Hematopoietic multipotent progenitor cell (in vitro differentiated cells): ENCODE measurements at places on chromosomes 6 and 20. TPM values are rescaled to one million over a fixed set of nuclear protein-coding genes. Genes with fewer than 3 reads are reported as not detected.

TCP11 gene
- total RNA-seq, result 2.2 TPM

HLA-G gene
- not detected for total RNA-seq

ZC2HC1B gene
- not detected for total RNA-seq

QRSL1 gene
- 8.9 TPM for total RNA-seq

FNDC1 gene
- under 0.01 TPM for total RNA-seq

C20orf204 gene
- 3.0 TPM for total RNA-seq

SCRT2 gene
- not detected for total RNA-seq

ADAM33 gene
- total RNA-seq, result not detected

DEFB126 gene
- total RNA-seq, result not detected

SLA2 gene
- total RNA-seq, result 19.4 TPM

- DNase-seq, result no peak
These were observed 172.4 kb upstream of the MYLIP start for GRCh38 chr6:15956205-15957106.

- peak; percentile 39 for DNase-seq
These were observed 104.6 kb upstream of the EXOC2 start for GRCh38 chr6:797479-798077.

GRCh38 chr6:21151119-21151518 lies 442.4 kb upstream of the SOX4 start:
- DNase-seq, result no peak

- DNase-seq, result no peak
These were observed 13.4 kb upstream of the CTNNBL1 start for GRCh38 chr20:37680420-37680819.

- DNase-seq, result no peak
These were observed 18.8 kb downstream of the TMEM74B start for GRCh38 chr20:1165941-1166340.

DNA sequence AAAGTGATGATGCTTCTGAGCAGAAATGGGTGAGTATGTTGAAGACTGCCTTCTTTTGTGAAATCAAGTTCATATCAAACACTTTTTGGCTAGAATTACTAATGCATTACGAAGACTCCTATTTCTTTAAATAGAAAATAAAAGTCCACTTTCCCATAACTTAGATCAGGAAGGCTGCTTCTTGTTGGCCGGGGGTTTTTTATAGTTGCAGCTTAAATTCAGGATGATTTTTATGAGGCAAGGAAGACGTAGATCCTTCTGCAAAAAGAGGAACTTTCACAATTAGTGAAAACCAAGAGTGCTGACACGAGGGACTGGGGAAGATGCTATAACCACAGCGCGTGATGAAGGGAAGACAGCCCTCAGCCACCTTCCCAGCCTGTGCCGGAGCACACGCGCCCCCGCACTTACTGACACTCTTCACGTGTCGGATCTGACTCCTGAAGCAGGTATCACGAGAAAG lies 206.1 kb upstream of the PRDM1 start:
- DNase-seq, result peak; percentile 57

DNA sequence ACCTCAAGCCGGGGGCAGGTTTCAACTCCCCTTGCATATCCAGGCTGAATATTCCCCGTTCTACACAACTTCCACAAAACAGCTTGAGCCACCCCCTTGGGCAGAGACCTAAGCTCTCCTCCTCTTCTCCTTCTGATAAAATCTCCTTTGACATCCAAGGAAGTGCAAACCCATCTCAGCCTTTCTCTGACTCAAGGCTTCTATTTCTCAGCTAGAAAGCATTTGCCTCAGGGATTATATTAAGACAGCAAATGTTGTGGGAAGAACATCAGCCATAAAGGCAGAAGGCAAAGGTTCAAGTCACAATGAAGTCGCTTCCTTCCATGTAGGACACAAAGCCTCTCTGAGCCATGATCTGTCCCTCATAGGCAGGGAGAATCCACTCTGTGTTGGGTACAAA lies 386.6 kb upstream of the ARID1B start:
- no peak for DNase-seq

DNA sequence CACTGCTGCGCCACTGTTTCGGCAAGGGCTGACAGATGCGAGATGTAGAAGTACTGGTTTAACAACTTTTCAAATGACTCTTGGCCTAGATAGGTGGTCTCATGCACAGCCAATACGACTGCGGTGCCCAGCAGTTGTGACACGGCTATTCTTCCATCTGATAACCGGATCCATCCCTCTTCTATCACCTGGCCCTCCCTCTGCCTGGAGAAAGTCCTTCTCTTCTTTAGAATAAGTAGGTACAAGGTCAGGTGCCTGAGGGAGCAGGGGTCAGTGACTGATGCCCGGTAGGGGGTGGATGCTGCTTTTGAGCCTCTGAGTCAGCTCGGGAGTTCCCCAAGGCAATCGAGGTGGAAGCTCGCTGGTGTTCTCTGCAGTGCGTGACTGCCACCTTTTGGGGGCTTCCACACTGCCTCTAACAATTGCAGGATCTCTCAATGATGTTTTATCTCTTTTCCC lies 166.8 kb upstream of the GRIK2 start:
- DNase-seq, result no peak

- DNase-seq, result no peak
These were observed 15.0 kb upstream of the CSE1L start for GRCh38 chr20:49030954-49031619.

DNA sequence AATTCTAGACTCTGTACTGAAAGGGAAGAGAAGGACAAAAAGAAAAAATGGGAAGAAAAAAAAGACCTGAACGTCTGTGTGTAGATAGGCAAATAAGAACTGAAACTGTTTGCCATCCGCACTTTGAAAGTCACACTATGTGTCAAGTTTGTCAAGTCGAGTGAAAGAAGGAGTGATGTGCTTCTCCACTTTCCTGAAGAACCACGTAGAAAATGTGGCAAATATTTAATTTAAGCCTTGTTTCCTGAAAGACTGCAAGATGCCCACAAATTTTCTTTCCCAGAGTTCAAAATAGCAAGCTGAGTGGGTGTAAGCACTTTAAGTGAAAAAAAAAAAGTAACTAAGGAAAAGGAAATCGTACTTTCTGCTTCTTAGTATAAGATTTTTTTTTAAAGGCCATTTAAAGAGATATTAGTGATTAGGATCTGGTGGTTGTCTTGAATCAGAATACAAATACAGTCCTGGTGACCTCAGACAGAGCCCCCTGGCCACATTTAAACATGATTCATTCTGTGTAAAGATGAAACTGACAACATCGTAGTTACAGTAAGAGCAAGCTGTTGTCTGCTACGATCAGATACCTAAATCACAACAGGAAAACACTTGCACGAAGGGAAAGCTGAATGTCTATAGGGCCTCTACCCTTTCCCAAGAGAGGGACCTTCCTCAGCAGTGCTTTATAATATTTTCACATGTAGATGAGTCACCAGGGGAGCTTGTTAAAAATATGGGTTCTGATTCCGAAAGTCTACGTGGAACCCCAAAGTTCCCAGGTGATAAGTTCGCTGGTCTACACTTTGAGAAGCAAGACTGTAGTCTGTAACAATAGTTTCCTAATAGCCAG lies 102.3 kb downstream of the HIVEP2 start:
- DNase-seq, result peak; percentile 29

DNA sequence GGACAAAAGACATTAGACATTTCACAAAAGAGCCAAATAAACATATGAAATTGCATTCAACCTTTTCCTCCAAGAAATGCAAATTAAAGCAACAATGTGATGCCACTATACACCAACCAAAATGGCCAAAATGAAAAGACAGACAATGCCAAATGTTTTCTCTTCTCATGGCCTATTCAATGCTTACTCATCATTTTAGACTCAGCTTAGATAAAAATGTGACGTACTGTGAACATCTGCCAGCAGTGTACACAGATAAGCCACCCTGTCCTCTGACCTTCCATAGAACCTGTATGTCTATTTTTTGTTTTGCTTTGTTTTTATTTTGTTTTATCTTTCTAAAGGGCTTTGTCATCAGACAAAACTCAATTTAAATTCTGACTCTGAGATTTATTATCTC lies 385.2 kb downstream of the FRK start:
- no peak for DNase-seq

DNA sequence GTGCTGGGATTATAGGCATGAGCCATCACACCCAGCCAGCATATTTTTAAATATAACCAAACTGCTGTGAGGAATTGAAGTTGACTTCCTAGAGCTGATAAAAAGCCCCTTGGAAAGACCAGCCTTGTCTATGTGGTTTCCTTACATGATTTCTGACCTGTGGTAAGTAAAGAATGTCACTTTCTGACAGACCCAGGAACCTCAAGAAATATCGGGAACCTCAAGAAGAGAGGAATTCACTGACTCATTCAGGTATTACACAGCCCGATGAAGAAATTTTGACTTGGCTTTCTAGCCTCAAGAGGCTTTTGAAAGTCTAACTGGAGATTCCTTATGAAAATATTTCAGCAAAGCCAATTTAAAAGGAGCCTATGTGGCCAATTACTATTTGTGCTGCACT lies 71.8 kb downstream of the FOXF2 start:
- DNase-seq, result no peak

- no peak for DNase-seq
These were observed 4.5 kb downstream of the UBE3D start for GRCh38 chr6:83061190-83061589.

DNA sequence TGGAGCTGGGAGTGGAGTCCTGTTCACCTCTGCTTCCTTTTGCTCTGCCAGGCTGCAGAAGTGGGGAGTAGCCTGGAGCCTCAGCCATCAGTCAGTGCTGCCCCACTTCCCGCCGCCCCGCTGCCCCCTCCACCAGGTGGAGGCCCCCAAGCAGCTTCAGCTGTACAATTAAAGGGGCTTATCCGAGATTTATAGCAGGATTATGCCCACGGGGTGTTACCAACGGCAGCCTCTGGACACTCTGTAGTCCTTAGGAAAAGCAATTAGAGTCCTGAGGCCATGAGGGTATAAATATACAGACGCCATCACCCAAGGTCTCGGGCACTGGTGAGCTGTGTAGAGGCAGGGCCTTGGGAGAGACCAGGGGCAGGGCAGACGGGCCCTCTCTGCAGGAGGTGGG lies 55.4 kb downstream of the GRM4 start:
- DNase-seq, result no peak

DNA sequence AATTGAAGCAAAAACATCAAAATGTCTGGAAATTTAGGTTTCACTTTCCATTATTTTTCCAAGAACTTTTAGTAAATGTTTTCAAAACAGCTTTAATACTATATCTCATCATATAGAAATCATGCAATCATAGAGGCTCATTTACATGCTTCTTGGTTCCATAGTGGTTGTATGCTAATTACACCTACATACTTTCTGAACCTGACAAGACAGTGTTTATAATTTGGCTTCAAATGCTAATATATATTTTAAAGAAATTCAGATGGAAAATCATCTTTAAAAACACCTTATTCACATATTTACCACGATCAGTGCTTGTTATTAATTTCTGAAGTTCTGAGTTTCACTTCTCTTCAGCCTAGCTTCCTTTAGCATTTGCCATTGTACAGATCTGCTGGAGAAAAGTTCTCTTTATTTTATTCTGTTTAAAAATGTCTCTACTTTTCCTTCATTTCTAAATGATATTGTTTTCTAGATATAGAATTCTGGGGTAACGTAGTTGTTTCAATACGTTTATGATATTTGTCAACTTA lies 89.9 kb downstream of the PLCB1 start:
- no peak for DNase-seq

DNA sequence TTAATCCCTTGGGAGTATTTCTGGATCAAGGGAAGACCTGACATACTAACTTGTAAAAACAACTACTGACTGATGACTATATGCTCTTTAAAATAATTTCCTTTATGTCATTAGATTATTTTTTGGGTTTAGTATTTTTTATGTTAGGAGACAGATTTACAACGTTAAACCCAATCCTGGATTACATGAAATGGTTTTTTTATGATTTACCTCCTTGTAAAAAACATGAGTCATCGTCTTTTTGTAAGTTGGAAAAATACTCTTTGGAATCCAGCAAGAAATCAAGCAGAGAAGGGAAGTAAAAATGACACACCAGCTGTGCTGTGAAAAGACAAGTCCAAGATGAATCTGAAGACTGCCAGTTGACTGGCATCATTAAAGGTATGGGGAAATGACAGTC lies 6.7 kb downstream of the STK4 start:
- DNase-seq, result no peak

GRCh38 chr6:14379568-14379967 lies 262.0 kb downstream of the CD83 start:
- DNase-seq, result no peak
